ENCODE measurements at places on chromosomes 12 and 14.

GRCh38 chr14:49581209-49582112 lies 4.7 kb downstream of the RPS29 start:
- no peak for DNase-seq

- DNase-seq: no peak
Measured at GRCh38 chr14:34368971-34369647, 92.9 kb downstream of the SPTSSA start.

- DNase-seq: no peak
Measured at GRCh38 chr12:109709401-109709991, 4.1 kb upstream of the FAM222A start.

- no peak for DNase-seq
Measured at GRCh38 chr14:99655521-99655920, 10.6 kb downstream of the HHIPL1 start.

DNA sequence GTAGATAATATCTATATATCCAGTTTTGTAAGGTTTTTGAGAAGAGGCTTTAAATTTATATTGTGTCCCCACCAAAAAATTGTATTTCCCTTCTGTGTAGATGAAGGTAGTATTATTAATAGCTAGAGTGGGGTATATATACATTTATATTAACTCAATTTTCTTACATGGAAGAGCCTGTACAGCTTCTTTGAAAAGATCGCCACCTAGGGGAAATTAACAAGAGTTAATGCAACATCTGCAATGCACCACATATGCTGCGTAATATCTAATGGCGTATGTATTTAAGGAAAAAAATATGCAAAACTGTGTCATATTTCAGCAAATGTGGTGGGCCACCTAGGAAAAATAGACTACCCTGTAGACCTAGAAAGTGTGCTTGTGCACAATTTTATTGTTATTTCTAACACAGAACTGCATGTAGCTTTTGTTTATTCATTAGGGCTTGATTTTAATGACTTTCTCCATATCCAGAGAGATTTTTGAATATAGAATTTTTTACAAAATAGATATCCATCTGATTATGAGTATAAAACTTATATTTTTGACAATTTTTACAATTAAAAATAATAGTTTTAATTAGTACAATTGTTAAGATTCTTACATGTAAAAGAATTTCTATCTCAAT lies 14.0 kb downstream of the CCER1 start:
- no peak for DNase-seq

DNA sequence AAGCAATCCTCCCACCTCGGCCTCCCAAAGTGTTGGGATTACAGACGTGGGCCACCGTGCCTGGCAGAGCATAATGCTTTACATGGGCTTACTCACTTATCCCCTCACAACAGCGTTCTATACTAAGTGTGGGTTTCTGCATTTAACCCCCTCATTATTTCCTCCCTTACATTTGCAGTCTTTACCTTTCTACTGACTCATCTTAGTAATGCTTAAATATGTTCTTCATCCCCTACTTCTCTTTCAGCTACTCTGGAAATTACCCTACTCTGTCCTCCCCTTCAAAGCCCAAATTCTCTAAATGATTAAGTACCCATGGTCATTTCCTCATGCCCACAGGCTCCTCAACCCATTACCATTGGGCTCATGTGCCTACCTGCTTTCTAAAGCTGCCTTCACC lies 40.7 kb downstream of the NKX2-1 start:
- DNase-seq: no peak

Measured in CD8-positive, alpha-beta T cell (primary cell).